D721Med (cell line): ENCODE measurements at places on chromosomes 1 and 21.

DNA sequence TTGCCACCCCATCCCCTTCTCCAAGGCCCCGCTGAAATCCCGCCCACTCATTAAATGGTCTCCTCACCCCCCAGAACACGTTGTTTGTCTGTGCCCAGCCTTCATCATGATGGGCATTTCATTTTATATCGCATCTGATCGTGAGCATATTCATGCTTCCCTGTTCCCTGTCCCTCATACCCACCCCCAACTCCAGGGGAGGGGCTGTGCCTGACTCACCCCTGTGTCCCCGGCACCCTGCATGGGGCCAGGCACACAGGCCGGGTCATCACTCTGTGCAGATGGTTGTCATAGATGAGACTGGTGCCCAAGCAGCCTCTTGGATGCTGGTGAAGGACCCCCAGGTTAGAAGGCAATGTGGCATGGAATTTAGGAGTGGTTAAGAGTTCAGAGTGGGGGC lies 11.0 kb downstream of the CAMK2N1 start:
- no peak for DNase-seq

DNA sequence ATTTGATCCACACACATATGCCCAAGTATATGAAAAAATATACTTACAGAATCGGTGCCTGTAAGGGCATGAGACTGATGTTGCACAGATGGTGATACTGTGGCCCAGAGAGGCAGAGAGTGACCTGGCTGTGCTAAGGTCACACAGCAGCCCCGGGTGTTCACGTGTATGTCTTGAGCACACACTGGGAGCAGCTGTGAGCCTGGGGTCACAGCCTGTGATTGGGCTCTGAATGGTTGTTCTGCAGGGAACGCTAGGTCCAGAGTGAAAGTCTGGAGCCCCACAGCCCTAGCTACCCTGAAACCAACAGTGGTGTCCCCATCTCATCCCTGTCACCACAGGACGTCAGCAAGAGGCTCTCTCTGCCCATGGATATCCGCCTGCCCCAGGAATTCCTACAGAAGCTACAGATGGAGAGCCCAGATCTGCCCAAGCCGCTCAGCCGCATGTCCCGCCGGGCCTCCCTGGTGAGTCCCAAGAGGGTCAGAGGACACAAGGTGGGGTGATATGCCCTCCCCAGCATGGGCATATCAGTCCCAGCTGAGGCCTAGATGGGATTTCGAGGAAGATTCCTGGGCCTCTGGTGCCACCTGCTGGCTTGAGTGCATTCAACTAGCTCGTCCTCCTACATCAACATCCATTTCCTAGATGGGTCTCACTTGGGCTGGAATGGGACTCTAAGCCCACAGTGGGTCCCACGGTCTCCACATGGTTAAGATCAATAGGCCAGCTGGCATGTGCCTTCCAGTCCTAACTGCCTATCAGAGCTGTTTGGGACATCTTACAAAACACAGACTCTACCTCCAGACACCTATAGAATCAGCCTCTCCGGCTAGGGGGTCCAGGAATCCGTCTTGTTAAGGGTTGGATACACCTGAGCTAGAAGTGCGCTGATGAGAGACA lies 19.7 kb downstream of the CDK18 start:
- DNase-seq = peak; percentile 98

- DNase-seq = no peak
These were observed 128.5 kb upstream of the SERTAD4 start for GRCh38 chr1:210104103-210104502.

GRCh38 chr1:11473491-11474034 lies 5.4 kb upstream of the DISP3 start:
- no peak for DNase-seq

DNA sequence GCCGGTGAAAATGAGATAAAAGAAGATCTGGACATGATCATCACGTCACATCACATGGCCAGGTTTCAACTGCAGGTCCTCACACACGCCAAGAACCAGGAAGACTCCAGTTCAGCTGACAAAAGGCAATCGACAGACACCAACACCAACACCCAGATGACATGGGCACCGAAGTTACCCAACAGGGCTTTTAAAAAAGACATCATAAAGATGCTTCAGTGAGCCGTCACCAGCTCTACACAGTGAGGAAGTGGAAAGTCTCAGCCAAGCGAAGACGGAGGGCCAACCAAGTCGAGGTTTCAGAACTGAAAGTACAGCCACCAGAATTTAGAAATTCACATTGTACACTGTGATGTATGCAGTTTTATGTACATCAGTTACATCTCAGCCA lies 154.3 kb upstream of the COL6A1 start:
- DNase-seq = no peak

DNA sequence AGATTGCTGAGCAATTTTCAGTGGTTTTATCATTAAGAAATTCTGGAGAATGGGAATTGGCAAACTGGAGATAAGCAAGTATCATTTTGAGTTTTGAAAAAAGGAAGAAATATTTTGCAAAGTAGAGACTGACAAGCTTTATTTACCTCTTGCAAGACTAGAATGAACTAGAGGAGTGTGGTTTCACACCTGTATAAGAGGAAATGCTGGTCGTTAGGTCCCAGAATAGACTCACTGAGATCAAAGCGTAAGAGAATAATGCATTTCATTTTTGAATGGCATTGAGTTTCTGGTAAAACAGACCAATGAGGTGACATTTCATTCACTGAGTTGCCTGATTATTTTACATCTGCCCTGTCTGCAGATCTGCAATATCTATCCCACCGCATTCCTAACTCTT lies 308.1 kb downstream of the ADGRL2 start:
- no peak for DNase-seq
